ENCODE measurements at places on chromosomes 16 and 17. TPM values are rescaled to one million over a fixed set of nuclear protein-coding genes. Genes with fewer than 3 reads are reported as not detected.

SRP68 gene
- total RNA-seq = 44.1 TPM

ZFP3 gene
- total RNA-seq = 1.1 TPM

CFAP20 gene
- 57.1 TPM for total RNA-seq

CDR2 gene
- total RNA-seq = 66.4 TPM

CCL16 gene
- 0.85 TPM for total RNA-seq

NOD2 gene
- total RNA-seq = 1.2 TPM

CES1 gene
- 0.13 TPM for total RNA-seq

PKMYT1 gene
- total RNA-seq = 4.6 TPM

DOC2A gene
- 0.49 TPM for total RNA-seq

FOXO3B gene
- total RNA-seq = 3.9 TPM

TPPP3 gene
- 0.18 TPM for total RNA-seq

TMED6 gene
- total RNA-seq = 0.13 TPM

SRCIN1 gene
- 0.07 TPM for total RNA-seq

SEPTIN1 gene
- total RNA-seq = not detected

RNF43 gene
- 0.13 TPM for total RNA-seq

Measured in pulmonary artery endothelial cell (primary cell).